Activated naive CD4-positive, alpha-beta T cell treated with anti-CD3 and anti-CD28 coated beads, Interleukin-2, amount 50 U/mL, for 72 hours (primary cell): ENCODE measurements at places on chromosomes 2 and 18. TPM values are rescaled to one million over a fixed set of nuclear protein-coding genes. Genes with fewer than 3 reads are reported as not detected.

The PAX8 gene
- total RNA-seq, result 1.3 TPM

The ANKRD30BL gene
- total RNA-seq, result not detected

The HTR2B gene
- not detected for total RNA-seq

The SPDYA gene
- 1.8 TPM for total RNA-seq

The CHST9 gene
- not detected for total RNA-seq

The GATA6 gene
- total RNA-seq, result not detected

The GRP gene
- total RNA-seq, result not detected

The SIX3 gene
- not detected for total RNA-seq

The CCL20 gene
- total RNA-seq, result 5.3 TPM

The C2orf81 gene
- total RNA-seq, result 2.1 TPM

The OSBPL6 gene
- total RNA-seq, result 0.52 TPM

The KIF5C gene
- 16.4 TPM for total RNA-seq

The CCDC178 gene
- total RNA-seq, result not detected

The TUBA3E gene
- not detected for total RNA-seq

The KLHL29 gene
- 1.2 TPM for total RNA-seq

The TNFAIP6 gene
- total RNA-seq, result not detected

The ACMSD gene
- total RNA-seq, result not detected

The GYPC gene
- total RNA-seq, result 111 TPM

The CARF gene
- total RNA-seq, result 3.9 TPM

The CYS1 gene
- not detected for total RNA-seq

The STAM2 gene
- total RNA-seq, result 12.2 TPM
